ENCODE measurements at places on chromosomes 1 and 21.

DNA sequence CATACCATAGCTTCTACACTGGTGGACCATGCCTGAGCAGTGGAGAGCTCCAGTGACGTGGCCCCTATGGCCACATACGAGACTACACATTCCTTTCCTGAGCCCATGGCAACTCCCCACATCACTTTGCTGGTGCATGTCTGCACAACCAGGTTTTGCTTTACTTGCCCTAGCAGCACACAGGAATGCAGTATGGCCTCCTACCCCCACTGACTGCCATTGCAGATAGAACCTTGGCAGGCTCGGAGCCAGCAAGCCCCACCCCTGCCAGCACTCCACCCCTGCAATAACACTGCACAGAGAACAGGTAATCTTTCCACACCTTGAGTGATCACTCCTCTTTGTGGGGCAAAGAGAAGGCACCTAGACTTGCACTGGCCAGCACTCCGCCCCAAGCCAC is 531.9 kb upstream of the CAMK1G start:
- no peak for DNase-seq

- peak; percentile 19 for DNase-seq
Observed at GRCh38 chr1:166695115-166695514, 144.2 kb upstream of the POGK start.

- DNase-seq: no peak
Observed at GRCh38 chr1:244297616-244298015, 154.1 kb downstream of the ADSS2 start.

DNA sequence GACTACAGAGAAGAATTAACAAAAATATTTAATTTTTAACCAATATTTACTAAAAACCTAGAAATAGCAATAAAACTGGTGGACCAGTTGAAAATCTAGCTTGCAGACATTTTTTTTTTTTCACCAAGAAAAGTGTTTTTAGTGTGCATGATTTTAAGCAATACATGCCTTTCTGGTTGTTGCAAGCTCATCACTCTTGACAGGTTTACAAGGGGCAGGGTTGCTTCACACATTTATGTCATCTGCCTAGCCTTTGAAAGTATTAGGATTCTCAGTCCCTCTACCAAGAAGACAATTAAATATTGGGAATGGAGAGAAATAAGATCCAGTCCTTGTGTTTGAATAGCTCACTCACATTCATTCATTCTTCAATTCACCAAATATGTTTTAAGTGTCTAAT is 53.8 kb upstream of the LYPLAL1 start:
- peak; percentile 47 for DNase-seq

DNA sequence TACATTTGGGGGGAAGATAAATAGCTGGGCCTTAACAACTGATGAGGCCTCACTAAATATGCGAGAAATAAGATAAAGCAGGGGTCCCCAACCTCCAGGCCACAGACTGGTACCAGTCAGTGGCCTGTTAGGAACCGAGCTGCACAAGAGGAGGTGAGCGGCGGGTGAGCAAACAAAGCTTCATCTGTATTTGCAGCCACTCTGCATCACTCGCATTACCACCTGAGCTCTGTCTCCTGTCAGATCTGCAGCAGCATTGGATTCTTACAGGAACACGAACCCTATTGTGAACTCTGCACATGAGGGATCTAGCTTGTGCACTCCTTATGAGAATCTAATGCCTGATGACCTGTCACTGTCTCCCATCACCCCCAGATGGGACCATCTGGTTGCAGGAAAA is 5.2 kb upstream of the PAXBP1 start:
- DNase-seq: no peak

DNA sequence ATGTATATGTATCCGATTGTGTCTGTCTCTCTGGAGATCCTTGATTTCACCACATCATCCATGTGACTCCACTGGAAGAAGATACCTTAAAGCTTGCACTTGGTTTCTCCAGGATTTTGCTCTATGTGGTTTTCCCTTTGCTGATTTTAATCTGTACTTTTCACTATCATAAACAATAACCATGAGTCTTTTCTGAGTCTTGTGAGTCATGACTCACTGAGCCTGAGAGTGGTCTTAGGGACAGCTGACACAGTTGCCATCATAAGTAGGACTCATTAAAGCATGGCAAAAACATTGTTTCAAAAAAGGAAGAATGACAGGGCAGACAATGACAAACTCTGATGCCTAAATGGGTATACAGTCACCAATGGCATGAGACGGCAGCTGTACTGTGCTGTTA is 226.2 kb downstream of the AKT3 start:
- no peak for DNase-seq

GRCh38 chr1:22601610-22602009 is 34.8 kb upstream of the C1QA start:
- no peak for DNase-seq

DNA sequence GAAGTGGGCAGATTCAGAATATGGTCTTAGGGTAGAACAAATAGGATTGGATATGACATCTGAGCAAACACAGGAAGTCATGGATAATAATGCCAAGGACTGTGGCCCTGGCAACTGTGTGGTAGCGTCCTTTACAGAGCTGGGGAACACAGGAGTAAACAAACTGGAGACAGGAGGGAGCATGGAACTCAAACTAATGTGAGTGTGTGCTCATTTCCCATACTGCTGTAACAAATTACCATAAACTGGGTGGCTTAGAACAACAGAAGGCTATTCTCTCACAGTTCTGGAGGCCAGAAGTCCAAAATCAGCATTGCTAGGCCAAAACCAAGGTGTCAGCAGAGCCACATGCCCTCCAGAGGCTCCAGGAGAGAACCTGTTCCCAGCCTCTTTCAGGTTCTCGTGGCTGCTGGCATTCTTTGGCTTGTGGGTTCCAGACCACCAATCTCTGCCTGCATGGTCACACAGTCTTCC is 106.4 kb downstream of the TGFBR3 start:
- no peak for DNase-seq

DNA sequence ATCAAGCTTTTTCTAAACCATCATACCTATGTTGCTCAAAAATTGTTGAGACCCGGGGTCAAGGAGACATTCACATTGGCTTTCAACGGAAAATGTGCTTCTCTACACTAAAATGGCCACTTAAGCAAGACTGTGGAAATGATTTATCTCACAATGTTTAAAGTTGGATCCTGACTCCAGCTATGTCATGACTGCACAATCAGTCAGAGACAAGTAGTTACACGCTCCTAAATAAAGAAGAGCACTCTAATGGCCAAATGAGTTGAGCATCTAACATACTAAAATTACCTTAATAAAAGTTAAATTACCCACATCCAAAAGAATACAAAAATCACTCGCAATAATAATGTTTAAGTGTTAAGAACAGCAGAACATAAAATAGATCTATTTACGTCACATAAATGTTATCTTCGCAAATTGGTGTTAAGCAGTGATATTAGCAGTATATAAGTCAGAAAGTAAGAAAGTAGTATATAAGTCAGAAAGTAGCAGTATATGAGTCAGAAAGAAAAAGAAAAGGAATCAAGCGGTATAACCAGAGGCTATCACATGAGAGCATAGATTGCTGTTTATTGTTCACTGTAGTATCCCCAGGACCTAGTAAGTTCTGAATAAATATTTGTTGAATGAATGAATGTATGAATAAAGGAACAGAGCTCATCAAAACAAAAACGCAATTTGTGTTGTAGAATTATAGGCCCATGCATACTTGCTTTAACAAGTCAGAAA is 28.4 kb downstream of the ZNF281 start:
- no peak for DNase-seq

DNA sequence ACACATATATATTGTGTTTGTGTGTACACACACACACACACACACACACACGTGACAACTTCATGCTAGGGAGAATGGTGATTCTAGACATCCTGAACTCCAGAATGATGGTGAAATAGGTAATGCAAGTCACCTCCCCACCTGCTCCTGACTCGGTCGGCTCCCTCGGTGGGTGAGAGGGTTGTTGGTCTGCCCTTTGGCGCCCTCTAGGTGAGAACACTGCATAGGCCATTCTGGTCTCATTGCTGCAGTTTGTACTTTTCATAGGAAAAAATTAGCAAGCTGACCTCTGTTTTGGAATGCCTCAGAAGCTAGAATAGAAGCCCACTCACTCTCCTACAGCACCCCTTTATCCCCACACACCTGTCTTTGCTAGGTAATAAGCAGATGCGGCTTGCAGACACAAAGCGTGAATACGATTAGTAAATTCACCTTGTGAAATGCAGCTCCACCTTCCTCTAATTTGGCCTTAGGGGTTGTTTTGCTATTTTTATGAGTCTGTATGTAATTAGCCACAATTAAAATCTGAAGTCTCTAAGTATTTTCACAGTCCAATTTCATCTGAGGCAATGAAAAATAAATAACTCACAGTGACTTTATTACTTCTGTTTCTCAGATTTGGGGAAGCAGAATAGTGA is 130.0 kb upstream of the KCNJ15 start:
- DNase-seq: peak; percentile 83

- DNase-seq: no peak
Observed at GRCh38 chr1:3639397-3639911, 10.4 kb downstream of the WRAP73 start.

DNA sequence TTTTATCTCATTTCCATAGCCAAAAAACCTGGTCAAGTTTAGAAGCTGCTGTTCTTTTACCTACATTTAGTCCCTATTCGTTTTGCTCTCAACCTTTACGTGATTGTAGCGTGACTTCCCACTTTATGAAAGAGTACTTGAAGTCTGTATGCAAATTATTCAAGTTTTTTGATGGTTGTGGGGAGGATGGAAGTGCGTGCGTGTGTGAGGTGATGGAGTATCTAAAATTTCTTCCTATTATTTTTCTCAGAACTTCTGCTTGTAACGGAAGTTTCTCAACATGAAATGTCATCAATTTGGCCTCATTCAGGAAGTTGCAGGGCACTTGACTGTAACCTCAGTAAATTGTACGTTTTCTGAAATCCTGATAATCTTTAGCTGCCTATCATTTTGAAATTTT is 64.0 kb downstream of the SAMSN1 start:
- peak; percentile 58 for DNase-seq

- peak; percentile 11 for DNase-seq
Observed at GRCh38 chr1:222417264-222417663, 130.6 kb downstream of the HHIPL2 start.

DNA sequence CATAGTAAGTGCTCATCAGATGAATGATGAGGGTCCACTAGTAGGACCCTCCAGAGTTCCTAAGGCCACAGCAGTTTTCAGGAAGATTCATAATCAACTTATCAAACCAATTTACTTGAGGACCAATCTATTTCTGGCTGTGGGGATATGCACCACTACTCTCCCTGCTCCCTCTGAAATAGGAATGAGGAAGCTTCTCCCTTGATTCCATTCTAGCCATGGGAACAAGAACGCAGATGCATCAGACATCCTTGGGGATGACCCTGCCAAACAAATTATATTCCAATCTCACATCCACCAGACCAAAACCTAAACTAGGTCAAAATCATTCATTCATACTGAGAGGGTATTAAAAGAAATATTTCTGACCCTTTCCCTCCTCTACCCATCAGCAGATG is 31.5 kb downstream of the JAK1 start:
- no peak for DNase-seq

DNA sequence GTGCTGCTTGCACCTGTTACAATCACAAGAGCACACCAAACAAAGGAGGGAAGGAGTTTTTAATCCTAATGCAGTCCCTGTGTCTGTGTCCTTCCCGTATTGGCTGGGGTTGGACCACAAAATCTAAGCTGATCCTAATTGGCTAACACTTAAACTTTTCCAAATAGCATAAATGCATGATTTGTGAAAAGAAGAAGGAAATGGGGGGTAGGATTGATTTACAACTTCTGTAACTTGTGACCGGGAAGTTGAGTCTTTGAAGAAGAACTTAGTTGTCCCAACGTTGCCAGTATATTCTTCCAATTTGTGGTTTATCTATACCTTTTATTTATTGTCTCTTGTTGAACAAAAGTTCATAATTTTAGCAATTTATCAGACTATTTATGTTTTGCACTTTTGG is 11.8 kb upstream of the IPP start:
- no peak for DNase-seq

DNA sequence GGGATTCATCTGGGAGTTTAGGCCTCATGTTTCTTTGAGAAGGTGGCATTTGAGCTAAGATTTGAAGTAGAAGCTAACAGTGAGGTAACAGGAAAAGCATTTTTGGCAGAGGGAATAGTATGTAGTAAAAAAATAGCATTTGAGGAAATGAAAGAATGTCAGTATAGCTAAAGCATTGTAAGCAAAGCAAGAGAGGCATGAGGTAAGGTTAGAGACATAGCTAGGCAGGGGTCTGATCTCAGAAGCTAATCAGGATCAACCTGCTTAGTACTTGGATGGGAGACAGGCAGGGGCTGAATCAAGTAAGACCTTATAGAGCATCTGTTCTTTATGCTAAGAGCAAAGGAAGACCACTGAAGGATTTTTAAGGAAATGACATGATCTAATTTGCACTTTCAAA is 4.0 kb downstream of the POLR3C start:
- DNase-seq: no peak

DNA sequence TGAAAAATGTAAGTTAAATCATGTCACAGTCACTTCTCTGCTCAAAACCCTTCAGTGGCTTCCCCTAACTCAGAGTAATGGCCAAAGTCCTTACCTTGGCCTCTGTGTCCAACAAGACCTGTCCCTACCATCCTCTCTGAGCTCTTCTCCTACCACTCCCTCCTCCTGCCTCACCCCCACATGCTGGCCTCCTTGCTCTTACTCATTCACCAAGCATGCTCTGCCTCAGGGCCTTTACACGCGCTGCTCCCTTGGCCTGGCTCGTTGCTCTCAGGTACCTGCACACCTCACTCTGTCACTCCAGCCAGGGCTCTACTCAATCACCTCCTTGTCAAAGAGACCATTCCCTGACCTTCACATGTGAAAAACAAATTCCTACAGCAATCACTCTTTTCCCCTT is 54.2 kb downstream of the SEC16B start:
- DNase-seq: no peak

DNA sequence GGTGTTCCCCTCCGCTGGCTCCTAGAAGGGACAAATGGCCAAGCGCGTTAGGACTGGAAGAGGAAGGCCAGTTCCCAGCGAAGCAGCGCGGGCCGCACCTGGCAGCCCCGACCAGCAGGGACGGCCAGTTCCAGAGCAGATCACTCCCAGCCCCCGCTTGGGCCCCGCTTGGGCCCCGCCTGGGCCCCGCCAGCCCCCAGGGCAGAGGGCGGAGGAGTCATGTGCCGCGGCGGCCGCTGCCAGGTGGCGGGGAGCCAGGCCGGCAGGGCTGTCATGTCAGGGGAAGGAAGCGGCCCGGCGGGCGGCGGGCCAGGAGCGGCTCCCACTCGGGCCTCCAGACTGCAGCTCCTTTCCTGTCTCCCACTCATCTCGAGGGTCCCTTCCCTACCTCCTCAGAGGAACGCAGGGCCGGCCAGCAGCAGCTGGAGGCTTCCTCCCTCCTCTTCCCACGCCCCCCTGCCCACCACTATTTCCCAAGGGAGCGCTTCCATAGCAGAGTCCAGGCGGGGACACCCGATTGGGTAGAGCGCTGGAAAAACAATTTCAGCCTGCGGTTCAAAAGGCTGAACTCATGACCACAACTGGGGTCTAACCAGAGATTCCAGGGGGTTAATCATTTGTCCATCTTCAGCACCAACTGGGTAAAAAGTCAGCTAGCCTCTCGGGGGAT is 16.5 kb downstream of the ZNF697 start:
- DNase-seq: peak; percentile 43

Data from OCI-M1 (cell line).